ENCODE measurements at places on chromosomes 4 and X.

GRCh38 chr4:76426272-76426671 lies 5.3 kb upstream of the CCDC158 start:
- DNase-seq: no peak

DNA sequence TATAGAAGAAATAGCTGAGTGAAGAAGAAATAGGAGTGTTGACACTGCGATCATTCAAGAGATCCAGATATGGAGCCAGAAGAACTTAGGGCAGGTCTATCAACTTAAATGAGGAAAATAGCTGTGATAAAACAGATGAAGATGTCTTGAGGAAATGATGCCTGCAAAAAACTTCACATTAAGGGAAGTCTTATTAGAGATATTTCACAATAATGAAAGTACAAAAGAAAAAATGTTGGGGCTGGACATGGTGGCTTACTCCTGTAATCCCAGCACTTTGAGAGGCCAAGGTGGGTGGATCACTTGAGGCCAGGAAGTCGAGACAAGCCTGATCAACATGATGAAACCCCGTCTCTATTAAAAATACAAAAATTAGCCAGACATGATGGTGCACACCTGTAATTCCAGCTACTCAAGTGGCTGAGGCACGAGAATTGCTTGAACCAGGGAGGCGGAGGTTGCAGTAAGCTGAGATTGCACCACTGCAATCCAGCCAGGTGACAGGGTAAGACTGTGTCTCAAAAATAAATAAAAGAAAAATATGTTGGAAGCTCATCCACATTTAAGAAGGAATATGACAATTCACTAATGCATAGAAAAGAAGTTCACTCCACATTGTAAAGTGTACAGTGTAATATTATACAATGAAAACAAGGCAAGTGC lies 56.3 kb downstream of the PKD2 start:
- DNase-seq: no peak

DNA sequence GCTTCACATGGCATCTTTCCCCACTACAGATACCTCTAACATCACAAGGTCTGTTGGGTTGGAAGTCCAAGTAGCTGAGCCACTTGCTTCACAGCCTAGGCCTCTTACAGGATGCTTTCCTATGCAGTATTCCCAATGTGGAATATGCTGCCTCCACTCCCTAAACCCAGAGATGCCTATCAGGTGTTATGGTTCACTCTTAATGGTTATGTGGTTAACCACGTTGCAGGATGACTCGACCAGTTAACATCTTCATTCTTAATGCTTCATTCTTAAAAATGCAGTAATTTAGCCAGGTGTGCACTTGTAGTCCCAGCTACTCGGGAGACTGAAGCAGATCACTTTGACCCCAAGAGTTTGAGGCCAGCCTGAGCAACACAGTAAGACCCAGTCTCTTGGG lies 24.2 kb downstream of the HAUS3 start:
- DNase-seq: no peak

DNA sequence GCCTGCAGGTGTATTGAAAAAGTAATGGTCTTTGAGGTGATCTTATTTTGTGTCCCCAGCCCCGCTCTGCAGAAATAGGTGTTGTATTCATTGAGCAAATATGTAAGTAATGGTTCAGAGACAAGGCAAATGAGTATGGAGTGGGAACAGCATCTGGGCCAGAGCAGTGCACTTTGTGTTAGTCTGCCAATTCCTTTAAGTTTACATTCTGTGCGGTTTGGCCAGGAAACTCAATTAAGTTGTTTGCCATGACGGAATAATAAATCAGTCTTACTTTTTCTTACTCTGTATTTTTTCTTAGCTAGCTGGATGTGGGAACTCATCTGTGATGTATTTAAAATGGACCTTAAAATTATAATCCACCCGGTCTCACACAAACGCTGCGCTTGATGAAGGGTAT lies 12.6 kb downstream of the DCLK2 start:
- DNase-seq: no peak

- no peak for DNase-seq
Measured at GRCh38 chr4:103982454-103982853, 262.7 kb upstream of the TACR3 start.

GRCh38 chr4:180190382-180190781 lies 2052.8 kb upstream of the TENM3 start:
- DNase-seq: no peak

Measured in NCI-H774 (cell line).